Lung microvascular endothelial cell (primary cell): ENCODE measurements at places on chromosomes 7 and 10. TPM values are rescaled to one million over a fixed set of nuclear protein-coding genes. Genes with fewer than 3 reads are reported as not detected.

The C10orf62 gene
- not detected in 2 replicates for total RNA-seq

The SPDYE16 gene
- total RNA-seq = not detected in 2 replicates

The MYOZ1 gene
- not detected in 2 replicates for total RNA-seq

The VKORC1L1 gene
- 14.8 and 35.5 TPM in 2 replicates for total RNA-seq

The SRGN gene
- 227 and 408 TPM in 2 replicates for total RNA-seq

The ADAP1 gene
- total RNA-seq = 1.7 and 3.2 TPM in 2 replicates

The POLR2J2 gene
- total RNA-seq = 0.65 and 2.4 TPM in 2 replicates

The ZPBP gene
- total RNA-seq = not detected in 2 replicates

The HOXA7 gene
- 1.5 and 1.8 TPM in 2 replicates for total RNA-seq
